ENCODE measurements at places on chromosomes 5 and 9.

GRCh38 chr5:172564883-172565282, 76.2 kb upstream of the NEURL1B start:
- DNase-seq = peak; percentile 60

DNA sequence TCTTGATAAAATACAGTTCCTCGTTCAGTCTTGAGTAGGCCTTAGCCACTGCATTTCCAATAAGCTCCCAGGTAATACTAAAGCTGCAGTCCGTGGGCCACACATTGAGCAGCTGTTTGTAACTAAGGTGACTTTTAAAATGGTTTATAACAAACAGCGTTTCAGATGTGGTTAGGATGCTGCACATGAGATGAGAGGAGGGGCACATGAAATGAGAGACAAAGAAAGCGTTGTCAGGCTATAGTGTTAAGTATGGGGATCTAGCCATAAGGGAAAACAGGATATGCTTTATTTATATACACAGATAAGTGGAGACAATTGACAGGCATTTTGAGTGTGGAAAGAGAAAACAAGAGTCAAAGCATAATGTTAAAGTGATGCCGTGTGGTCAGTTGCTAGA, 89.9 kb downstream of the PAM start:
- peak; percentile 2 for DNase-seq

DNA sequence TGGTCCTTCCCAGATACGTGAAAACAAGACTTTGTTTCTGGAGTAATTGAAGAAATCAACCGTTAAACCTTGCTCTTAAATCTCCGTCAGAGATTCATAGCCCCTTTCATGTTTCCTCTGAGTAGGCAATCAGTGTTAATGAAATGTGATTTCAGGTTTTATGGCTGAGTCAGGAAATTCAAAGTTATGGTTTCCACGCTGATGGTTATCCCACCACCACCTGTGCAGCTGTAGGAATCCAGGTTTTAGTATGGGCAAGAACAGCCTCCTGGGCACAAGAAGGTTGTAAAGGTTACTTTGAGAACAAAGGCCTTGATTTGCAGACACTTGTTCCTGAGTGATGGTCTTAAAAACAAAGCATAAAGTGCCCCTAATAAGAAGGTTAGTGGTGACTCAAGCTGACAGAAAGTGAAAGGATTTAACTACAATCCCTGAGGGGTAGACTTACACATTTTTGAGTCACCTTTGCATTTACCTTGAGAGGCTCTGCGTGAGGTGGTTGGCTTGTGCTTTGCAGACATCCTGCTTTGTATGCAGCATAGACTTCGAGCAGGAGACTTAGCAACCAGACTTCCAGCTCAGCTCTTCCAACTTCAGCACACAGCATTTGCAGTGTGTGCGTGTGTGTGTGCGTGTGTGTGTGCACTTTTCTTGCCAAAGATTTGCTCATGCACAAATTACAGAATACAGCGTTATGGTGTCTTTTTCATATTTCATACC, 159.6 kb downstream of the TLE4 start:
- no peak for DNase-seq

- DNase-seq = peak; percentile 46
Measured at GRCh38 chr9:16143947-16144890, 591.4 kb downstream of the CCDC171 start.

All from NCI-H345 (cell line).